ENCODE measurements at places on chromosomes 13 and 19.
A peak's percentile ranks its signal among the peaks of the same experiment; 100 is the strongest.

DNA sequence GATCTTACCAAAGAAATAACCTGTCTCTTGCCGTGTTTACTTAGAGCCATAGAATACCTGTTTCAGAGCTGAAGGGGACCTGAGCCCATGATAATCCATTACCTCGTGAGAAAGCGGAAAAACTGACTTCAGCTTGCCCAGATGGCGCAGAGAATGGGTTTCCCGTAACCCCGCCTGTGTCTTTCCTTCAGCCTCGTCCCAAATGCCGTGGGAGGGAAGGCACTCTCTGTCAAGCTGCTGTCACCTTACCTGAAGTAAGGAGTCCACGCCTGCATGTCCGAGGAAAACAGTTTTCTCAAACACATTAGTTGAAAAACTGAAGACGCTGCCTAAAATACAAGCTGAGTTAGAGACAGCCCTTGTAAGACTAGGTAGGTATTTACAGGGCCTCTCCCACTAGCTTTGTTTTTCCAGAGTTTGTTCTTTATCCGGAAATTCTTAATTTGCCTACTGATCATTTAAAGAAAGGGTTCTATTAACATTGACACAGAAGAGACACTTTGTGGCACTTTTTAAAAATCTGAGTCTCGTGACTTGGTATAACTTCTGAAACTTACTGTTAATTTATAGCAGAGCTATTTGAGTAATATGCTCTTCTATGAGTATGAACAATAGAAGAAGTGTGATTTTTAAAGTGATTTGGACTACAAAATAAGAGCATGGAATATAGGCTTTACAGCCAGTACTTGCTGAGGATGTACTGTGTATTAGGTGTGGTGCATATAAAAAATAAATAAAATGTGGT is 1.3 kb upstream of the INTS6 start:
- no peak for DNase-seq

- DNase-seq = no peak
Observed at GRCh38 chr19:49543032-49543431, 15.2 kb downstream of the RCN3 start.

- peak; percentile 16 for DNase-seq
Observed at GRCh38 chr13:67075239-67075638, 154.9 kb downstream of the PCDH9 start.

- DNase-seq = no peak
Observed at GRCh38 chr19:37472165-37472564, 3.0 kb downstream of the ZNF570 start.

DNA sequence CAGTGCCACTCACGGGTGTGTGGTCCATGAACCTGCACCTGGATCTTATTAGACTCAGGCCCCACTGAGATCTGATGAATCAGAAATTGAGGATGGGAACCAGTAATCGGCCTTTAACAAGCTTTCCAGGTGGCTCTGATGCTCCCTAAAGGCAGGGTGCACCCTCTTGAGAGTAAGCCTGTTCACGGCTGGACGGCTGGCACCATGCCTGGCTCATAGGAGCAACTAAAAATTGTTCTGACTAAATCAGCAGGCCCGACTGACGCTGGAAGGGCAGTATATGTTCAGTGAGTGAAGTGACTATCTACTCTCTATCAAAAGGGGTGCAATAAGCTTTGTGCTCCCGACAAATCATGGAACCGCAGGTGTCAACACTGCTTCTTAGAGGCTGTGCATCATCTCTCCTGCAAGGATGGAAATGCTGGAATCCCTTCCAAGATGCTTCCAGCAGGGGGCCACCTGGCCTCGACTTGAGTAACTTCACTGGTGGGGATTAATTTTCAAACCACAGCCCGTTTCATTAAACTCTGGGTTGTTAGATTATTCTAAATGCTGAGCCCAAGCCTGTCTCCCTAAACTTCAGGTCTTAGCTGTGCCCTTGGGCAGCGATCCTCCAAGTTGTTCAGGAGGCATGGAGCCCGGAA is 28.4 kb downstream of the TMTC4 start:
- no peak for DNase-seq

GRCh38 chr13:100506154-100506553 is 82.4 kb downstream of the GGACT start:
- no peak for DNase-seq

DNA sequence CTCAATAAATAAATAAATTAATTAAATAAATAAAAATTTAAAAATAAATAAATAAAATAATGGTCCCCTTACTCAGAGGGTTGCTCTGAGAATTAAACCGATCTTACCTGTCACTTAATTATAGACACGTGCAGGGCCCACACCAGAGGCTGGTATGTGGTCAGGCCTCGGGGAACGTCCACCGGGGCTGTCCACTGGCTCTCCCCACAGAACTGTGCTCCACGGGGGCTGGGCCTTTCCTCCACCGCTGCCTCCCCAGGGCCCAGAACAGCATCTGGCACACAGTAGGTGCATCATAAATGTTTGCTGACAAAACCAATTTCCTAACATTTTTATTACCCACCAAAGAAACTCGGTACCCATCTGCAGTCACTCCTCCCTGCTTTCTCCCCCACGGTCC is 69.2 kb downstream of the CEBPG start:
- DNase-seq = no peak

DNA sequence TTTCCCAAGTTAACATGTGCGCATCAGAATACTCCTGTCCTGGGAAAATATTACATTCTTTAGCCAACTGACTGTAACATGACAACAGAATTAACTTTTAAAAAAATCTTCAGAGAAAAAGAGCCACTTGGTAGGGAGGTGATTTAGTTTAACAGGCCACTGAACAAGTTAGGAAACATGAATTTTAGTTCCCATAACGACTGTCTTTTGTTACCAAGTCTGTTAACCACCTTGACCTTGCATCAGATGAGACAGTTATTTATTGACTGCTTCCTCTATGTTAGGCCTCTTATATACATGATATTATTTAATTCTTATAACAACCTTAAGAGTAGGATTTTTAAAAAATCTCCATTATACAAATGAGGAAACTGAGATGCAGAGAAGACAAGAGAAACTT is 268.6 kb downstream of the NDFIP2 start:
- DNase-seq = no peak

GRCh38 chr13:27833206-27833605 is 40.9 kb downstream of the GSX1 start:
- DNase-seq = no peak

GRCh38 chr19:5690955-5691821 is 1.1 kb downstream of the RPL36 start:
- peak; percentile 67 for DNase-seq

GRCh38 chr13:104321756-104322155 is 1255.5 kb upstream of the SLC10A2 start:
- no peak for DNase-seq

GRCh38 chr13:27283906-27284493 is 13.4 kb downstream of the RASL11A start:
- no peak for DNase-seq

- no peak for DNase-seq
Observed at GRCh38 chr13:113794086-113794485, 35.1 kb downstream of the TMEM255B start.

- no peak for DNase-seq
Observed at GRCh38 chr19:1004803-1005664, 4.8 kb downstream of the GRIN3B start.

GRCh38 chr13:113776231-113777125 is 17.5 kb downstream of the TMEM255B start:
- no peak for DNase-seq

- no peak for DNase-seq
Observed at GRCh38 chr19:3866910-3867638, 1.8 kb downstream of the ZFR2 start.

- no peak for DNase-seq
Observed at GRCh38 chr13:80707000-80707983, 366.4 kb upstream of the SPRY2 start.

- no peak for DNase-seq
Observed at GRCh38 chr13:39556866-39557265, 46.1 kb downstream of the LHFPL6 start.

DNA sequence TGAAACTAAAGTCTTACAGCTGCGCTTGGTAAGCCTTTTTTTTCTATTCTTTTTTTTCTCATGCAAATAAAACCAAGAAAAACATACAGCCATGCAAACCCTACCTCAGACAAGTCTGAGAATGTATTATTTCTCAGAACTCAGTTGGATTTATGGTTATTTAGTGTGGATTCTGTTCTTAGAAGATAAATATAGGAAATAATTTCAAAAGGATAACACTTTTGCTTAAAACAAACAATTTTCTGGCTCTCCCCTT is 40.7 kb upstream of the TNFSF11 start:
- no peak for DNase-seq

- no peak for DNase-seq
Observed at GRCh38 chr19:18677156-18677555, 6.3 kb upstream of the CRTC1 start.

DNA sequence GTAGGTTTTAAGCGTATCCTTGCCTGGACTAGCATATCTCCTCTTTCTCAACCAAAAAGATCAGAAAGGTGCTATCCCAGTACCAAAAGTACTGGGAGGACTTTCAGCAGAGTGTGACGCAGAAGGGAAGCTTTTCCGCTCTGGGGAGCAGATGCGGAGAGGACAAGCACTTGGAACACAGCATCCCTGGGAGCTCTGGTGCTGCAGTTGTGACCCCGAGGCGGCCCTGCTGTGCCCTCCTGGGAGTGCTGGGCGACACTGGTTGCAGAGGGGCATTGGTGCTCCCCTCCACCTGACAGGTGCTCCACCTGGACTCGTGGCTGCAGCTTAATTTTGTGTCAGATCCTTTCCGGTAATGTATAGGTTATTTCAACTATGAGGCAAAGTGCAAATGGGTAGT is 3.4 kb downstream of the NAXD start:
- no peak for DNase-seq

GRCh38 chr19:41225238-41226052 is 6.4 kb downstream of the AXL start:
- DNase-seq = peak; percentile 95

DNA sequence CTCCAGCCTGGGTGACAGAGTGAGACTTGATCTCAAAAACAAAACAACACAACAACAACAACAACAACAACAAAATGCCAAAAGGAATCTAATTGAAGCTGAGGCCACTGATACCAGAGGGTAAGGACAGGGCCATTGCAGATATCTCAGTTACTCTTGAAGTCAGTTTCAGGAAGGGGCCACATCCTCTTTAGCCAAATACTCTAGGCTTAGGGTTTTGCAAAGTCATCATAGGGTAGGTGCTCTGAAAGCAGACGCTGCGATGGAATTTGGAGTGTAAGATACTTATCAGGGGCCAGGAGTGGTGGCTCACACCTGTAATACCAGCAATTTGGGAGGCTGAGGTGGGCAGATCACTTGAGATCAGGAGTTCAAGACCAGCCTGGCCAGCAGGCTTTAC is 46.6 kb upstream of the UBAC2 start:
- no peak for DNase-seq

GRCh38 chr13:75628801-75629200 is 7.3 kb upstream of the LMO7 start:
- DNase-seq = no peak

DNA sequence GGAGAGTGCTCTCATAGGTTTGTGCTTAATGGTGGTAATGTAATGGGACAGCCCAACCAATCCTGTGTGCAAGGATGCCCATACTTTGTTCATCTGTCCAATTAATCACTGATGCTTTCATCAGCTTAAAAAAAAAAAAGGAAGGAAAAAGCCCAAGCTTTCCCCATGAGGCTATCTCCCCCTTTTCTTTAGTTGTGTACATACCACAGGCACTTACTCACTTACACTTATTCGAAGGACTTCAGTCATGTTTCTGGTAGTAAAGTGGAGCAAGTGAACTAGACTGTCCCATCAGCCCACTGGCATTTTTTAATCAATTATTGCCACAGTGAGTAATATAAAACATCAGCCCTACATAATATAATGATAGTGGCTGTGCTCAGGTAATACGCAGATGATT is 183.5 kb upstream of the UFM1 start:
- DNase-seq = no peak

GRCh38 chr19:13181747-13182388 is 31.7 kb downstream of the IER2 start:
- DNase-seq = no peak

GRCh38 chr13:31896427-31896826 is 135.1 kb upstream of the FRY start:
- peak; percentile 51 for DNase-seq

DNA sequence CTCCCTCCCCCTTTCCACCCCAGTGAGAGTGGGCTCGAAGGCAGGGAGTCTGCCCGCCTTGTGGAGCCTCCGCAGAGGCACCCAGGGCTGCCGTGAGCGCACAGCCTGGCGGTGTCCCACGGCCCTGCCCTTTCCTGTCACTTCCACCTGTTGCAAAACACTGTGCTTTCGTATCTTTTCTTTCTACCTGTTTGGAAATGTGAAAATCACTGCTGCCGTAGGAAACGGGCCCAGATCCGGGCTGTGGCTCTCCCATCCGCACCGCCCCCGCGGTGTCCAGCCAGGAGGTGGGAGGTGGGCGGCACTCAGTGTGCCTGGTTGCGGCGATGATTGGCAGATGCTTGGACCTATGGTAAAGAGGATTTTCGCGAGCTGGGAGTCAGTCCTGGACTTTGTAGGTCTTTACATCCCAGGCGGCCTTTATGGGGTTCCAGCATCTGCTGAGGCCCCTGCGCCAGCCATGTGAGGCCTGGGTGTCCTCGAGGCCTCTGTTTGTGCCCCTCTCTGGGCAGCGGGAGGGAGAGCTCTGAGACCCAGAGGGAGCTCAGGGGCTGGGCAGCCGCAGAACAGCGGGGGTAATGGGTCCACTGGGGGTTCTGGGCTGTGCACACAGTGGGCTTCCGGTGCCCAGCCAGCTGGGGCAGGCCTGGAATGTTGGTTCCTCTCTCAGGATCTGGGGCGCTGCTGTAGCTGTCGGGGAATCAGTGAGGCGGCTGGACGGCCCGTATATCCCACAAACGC is 6.1 kb downstream of the STK11 start:
- DNase-seq = no peak

GRCh38 chr19:33654840-33655508 is 33.2 kb downstream of the CHST8 start:
- DNase-seq = no peak

GRCh38 chr19:39347332-39348164 is 5.3 kb downstream of the SAMD4B start:
- no peak for DNase-seq

GRCh38 chr19:50924586-50924985 is 13.4 kb upstream of the KLK4 start:
- no peak for DNase-seq

- DNase-seq = no peak
Observed at GRCh38 chr19:46404055-46404752, 9.2 kb downstream of the CCDC8 start.

GRCh38 chr13:59446391-59446790 is 717.3 kb downstream of the DIAPH3 start:
- DNase-seq = no peak

Measured in fibroblast of the conjunctiva (primary cell).